ENCODE measurements at places on chromosomes 3 and 15. TPM values are rescaled to one million over a fixed set of nuclear protein-coding genes. Genes with fewer than 3 reads are reported as not detected.
A peak's percentile ranks its signal among the peaks of the same experiment; 100 is the strongest.

The ARHGAP11A gene
- total RNA-seq, result 158 TPM

The GJD2 gene
- not detected for total RNA-seq

The TEX55 gene
- not detected for total RNA-seq

- H3K27me3 ChIP-seq, result no peaks in the 10 kb centered on the region
- no peaks in the 10 kb centered on the region for H3K36me3 ChIP-seq
- no peak overlapping the region for H3K27ac ChIP-seq
Measured at GRCh38 chr3:148600902-148601765, 96.6 kb upstream of the AGTR1 start.

GRCh38 chr3:179898024-179898423, 138.7 kb downstream of the PEX5L start:
- no peak overlapping the region for H3K27ac ChIP-seq
- H3K36me3 ChIP-seq, result no peaks in the 10 kb centered on the region
- DNase-seq, result peak; percentile 30
- H3K4me3 ChIP-seq, result no peak overlapping the region

DNA sequence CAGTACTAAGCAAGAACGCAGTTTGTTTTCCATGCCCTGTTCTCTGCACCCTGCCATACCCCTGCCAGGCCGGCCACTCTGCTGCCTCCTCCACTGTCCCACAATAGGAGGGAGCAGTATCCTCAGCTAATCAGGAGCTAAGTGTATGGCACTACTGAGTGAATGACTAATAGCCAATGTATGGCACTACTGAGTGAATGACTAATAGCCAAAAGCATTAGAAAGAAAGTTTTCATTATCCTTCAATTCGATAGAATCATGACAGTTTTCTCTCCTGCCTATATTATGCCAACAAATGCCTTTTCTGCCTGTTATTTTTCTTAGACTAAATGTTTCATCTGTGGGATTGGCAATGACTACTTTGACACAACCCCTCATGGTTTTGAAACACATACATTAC, 107.5 kb upstream of the CHRM5 start:
- no peak for DNase-seq
- no peak overlapping the region for H3K4me3 ChIP-seq
- no peaks in the 10 kb centered on the region for H3K36me3 ChIP-seq
- no peak overlapping the region for H3K27ac ChIP-seq
- no peaks in the 10 kb centered on the region for H3K4me1 ChIP-seq

- no peaks in the 10 kb centered on the region for H3K36me3 ChIP-seq
- no peak for DNase-seq
- no peak overlapping the region for H3K27ac ChIP-seq
- no peak overlapping the region for H3K4me3 ChIP-seq
- no peaks in the 10 kb centered on the region for H3K4me1 ChIP-seq
- no peaks in the 10 kb centered on the region for H3K27me3 ChIP-seq
Measured at GRCh38 chr3:117411971-117412370, 702.4 kb downstream of the TUSC7 start.

- H3K36me3 ChIP-seq, result no peaks in the 10 kb centered on the region
- H3K4me1 ChIP-seq, result no peaks in the 10 kb centered on the region
- no peak for DNase-seq
Measured at GRCh38 chr3:142098964-142099363, 50.4 kb downstream of the TFDP2 start.

GRCh38 chr15:68347392-68347791, 69.8 kb downstream of the FEM1B start:
- H3K4me3 ChIP-seq, result no peak overlapping the region
- no peak overlapping the region for H3K27ac ChIP-seq
- no peaks in the 10 kb centered on the region for H3K36me3 ChIP-seq
- peaks cover 5% of the 10 kb centered on the region for H3K27me3 ChIP-seq
- DNase-seq, result no peak
- peaks cover 6% of the 10 kb centered on the region for H3K4me1 ChIP-seq

DNA sequence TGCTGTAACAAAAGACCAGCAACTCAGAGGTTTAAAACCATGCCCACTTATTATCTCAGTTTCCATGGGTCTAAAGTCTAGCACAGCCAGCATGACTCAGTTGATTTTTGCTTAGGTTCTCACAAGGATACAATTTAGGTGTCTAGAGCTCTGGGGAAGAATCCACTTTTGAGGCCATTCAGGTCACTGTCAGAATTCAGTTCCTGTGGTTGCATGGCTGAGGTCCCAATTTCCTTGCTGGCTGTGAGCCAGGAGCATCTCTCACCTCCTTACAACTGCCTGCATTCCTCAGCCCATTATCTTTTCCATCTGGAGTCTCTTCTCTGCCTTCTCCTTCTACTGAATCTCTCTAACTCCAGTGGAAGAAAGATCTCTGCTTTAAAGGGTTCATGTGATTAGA, 240.5 kb upstream of the CFAP20DC start:
- no peak overlapping the region for H3K4me3 ChIP-seq
- no peak for DNase-seq
- H3K27me3 ChIP-seq, result no peaks in the 10 kb centered on the region
- H3K4me1 ChIP-seq, result peaks cover 14% of the 10 kb centered on the region
- no peaks in the 10 kb centered on the region for H3K36me3 ChIP-seq
- H3K27ac ChIP-seq, result no peak overlapping the region

GRCh38 chr3:190699776-190700175, 162.7 kb downstream of the GMNC start:
- peaks cover 20% of the 10 kb centered on the region for H3K27me3 ChIP-seq
- no peaks in the 10 kb centered on the region for H3K36me3 ChIP-seq
- no peaks in the 10 kb centered on the region for H3K4me1 ChIP-seq
- H3K4me3 ChIP-seq, result no peak overlapping the region
- no peak for DNase-seq
- no peak overlapping the region for H3K27ac ChIP-seq

GRCh38 chr3:25887907-25888306, 98.0 kb downstream of the OXSM start:
- H3K4me1 ChIP-seq, result no peaks in the 10 kb centered on the region
- no peak overlapping the region for H3K27ac ChIP-seq
- DNase-seq, result no peak
- no peaks in the 10 kb centered on the region for H3K36me3 ChIP-seq

DNA sequence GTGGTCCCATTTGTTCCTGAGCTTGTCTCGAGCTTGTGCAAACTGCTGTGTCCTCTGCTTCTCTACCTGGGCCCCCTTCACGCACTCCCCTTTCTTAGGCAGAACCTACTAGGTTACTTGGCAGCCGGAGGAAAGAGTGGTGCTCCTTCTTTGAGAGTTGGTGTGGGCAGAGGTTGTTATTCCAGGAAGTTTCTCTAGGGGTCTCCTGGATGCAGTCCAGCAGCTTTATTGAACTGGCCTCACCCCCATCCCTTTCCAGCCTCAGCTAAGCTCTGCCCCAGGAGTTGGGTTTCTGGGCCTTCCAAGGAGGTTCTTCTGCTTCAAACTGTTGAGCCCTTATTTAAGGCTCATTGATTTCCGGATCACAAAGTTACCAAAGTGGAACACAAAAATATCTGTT, 103.2 kb downstream of the C3orf70 start:
- no peak overlapping the region for H3K4me3 ChIP-seq
- H3K4me1 ChIP-seq, result no peaks in the 10 kb centered on the region
- H3K27me3 ChIP-seq, result no peaks in the 10 kb centered on the region
- no peak overlapping the region for H3K27ac ChIP-seq
- peaks cover 53% of the 10 kb centered on the region for H3K36me3 ChIP-seq
- DNase-seq, result no peak

- no peak overlapping the region for H3K4me3 ChIP-seq
- no peak overlapping the region for H3K27ac ChIP-seq
- H3K36me3 ChIP-seq, result no peaks in the 10 kb centered on the region
- no peak for DNase-seq
- H3K27me3 ChIP-seq, result peaks cover 67% of the 10 kb centered on the region
Measured at GRCh38 chr15:63384906-63385305, 3.3 kb upstream of the CA12 start.

DNA sequence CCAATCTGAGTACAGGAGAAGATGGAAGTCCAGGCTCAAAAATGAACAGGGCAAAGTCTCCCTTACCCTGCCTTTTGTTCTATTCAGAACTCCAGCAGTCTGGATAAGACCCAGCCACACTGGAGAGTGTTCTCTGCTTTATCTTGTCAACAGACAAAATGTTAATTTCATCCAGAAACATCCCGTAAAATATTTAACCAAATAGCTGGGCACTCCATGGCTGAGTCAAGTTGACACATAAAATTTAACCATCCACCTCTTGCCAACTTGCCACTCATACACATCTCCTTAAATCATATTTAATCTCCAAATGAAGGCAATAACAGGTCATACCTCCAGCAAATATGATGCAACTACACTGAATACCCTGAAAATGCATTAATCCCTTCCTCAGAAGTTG, 33.6 kb downstream of the MKRN3 start:
- H3K4me1 ChIP-seq, result no peaks in the 10 kb centered on the region
- no peak overlapping the region for H3K4me3 ChIP-seq
- no peaks in the 10 kb centered on the region for H3K27me3 ChIP-seq
- no peak overlapping the region for H3K27ac ChIP-seq
- DNase-seq, result no peak
- H3K36me3 ChIP-seq, result no peaks in the 10 kb centered on the region

All from activated CD8-positive, alpha-beta T cell treated with anti-CD3 and anti-CD28 coated beads, Interleukin-2, amount 10 ng/mL, durations not matched to agents 7 days and 5 days (primary cell).